ENCODE measurements at places on chromosomes 4 and X.
A peak's percentile ranks its signal among the peaks of the same experiment; 100 is the strongest.

DNA sequence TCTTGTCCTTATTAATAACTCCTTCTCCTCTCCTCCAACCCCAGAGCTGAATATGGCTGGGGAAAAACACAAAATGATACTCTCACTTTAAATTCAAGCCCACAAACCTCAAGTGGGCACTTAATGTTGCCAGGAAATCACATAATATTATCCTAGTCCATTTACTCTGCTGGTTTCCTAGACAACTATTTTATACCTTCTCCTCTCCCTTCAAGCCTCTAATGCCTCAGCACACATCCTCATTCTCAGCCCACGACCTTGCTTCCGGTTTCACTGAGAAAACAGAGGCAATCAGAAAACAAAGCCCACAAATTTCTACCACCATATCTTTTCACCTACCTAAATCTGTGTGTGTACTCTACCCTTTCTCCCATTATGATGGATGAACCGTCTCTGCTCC, 12.1 kb upstream of the CLCN5 start:
- peak; percentile 18 for DNase-seq

DNA sequence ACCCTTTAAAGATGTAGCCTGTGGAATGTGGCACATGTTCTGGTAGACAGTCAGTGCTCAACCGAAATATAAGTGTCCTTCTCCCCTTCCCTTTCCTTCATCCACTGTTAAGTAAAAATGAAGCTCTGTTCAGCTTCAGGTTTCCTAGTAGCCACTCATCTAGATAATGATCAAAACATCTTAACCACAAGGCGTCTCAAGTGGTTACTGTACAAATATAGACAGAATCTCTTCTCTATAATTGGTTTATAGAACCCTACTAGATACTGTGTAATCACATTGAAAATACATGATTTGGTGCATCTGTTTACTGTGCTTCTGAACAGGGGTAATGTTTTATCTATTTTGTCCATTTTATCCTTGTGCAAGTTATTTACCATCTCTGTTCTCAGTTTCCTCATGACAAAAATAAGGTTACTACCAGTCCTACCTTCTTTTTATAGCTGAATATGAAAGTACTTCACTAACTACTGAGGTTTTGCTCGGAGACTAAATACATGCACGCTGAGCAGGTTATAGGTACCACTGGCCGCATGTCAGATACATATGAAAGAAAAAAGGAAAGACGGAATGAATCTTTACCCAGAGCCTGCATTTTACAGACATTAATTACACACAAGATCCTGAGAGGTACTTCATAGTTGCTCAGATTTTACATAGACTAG, 20.3 kb upstream of the SLC25A4 start:
- no peak for DNase-seq

DNA sequence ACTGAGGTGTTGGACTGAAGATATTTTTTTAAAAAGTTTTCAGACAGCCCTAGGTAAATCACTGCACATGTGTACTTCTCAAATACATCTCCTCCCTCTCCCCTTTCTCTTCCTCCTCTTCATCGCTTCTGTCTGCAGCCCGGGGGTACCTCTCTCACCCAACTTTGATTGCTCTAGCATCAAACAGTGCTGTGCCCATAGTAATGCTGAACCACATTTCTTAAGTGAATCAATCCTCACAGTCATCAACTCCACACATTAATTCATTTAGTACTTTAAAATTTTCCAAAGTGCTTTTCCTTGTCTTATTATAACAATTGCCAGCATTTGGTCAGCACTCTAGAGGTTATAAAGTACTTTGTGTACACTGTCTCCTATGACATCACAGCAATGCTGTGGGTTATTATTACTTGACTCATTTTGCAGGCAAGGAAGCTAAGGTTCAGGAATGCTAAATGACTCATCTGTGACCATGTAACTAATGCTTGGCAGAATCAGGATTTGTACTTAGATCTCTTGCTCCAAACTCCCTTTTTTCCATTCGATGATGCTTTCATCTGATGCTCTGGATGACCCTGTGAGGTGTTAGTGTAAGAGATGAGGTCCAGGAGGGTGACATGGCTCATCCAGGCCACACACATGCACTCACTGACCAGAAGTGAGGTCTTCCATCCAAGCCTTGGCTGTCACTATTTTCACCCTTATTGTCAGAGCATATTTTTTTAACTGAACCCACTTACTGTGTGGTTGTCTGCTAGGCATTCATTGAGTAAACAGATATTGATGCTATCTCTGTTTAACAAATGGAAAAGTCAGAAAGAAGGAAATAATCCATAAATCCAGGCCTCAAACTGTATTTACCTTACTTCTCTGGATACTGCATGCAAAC, 58.8 kb downstream of the RHOH start:
- no peak for DNase-seq

DNA sequence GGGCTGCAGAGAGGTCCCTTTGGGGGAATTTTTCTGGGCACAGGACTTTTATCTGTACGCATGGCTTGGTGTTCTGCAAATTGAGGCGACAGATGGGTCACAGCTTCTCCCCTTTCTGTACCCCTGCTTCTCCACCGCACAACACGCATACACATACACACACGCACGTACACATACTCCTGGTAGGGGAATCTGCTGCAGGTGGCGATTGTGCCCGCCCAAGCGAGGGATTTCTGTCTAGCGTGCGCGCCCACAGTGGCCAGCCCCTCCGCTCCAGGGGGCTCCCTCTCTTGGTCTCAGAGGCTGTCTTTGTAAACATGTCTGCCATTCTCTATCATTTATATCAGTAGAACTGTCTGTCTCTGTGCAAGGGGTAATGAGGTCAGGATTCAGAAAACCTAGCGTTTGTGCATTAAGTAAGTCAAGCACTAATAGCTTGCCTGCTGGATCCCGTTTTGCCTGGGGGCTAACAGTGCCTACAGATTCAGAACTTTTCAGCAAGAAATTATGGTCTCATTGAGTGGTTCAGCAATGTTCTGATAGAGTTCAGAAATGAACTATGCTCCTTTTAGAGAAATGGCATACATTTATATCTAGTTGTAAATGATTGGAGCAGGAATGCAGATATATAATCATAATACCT, 2.2 kb downstream of the GRID2 start:
- no peak for DNase-seq

DNA sequence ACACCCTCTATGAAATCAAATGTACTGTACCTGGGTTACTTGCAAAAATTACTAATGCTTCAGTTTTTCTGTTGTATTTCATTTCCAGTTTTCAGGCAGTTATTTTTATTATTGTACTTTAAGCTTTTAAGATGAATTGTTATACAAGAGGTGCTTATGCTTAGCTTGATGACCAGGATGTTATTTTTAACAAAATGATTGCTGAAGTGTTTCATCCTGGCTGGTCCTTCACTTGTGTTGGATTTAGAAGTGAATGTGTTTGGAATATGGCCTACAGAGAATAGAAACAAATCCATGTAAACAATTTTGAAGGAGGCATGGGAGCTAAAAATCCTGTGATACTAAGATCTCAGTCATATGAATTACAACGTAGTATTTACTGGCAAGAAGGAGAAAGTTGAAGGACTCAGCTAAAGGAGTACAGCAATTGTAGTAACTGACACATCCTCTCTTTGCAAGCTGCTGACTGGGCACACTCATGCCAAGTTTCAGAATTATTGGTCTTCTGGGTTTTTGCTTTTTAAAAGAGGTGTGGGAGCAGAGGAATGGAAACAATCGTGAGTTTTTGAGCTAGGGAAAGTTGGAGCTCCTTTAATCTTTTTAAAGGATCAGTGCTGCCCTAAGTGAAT, 9.2 kb downstream of the UBE2A start:
- DNase-seq, result no peak

- no peak for DNase-seq
Measured at GRCh38 chr4:127604949-127605709, 27.6 kb upstream of the INTU start.

GRCh38 chrX:113743069-113743468, 840.8 kb upstream of the HTR2C start:
- DNase-seq, result no peak

GRCh38 chr4:123288309-123289025, 108.1 kb upstream of the SPRY1 start:
- no peak for DNase-seq

- no peak for DNase-seq
Measured at GRCh38 chrX:109966246-109966645, 36.7 kb upstream of the TMEM164 start.

DNA sequence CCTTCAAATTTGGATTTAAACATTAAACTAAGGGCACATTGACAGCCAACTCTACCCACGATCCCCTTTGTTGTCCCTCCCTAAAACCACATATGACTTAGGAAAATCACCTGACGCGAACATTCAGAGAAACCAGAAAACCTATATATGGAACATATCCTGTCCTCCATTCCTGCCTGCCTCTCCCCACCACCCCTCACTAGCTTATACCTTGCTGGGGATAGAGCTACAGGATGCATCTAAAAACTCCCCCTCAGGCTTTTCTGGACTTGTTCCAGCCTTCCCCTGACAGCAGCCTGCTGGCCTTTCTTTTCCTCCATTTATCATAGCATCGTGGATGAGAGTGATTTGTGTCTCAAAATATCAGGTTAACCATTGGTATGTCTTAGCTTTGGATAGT, 8.8 kb downstream of the STK26 start:
- no peak for DNase-seq

DNA sequence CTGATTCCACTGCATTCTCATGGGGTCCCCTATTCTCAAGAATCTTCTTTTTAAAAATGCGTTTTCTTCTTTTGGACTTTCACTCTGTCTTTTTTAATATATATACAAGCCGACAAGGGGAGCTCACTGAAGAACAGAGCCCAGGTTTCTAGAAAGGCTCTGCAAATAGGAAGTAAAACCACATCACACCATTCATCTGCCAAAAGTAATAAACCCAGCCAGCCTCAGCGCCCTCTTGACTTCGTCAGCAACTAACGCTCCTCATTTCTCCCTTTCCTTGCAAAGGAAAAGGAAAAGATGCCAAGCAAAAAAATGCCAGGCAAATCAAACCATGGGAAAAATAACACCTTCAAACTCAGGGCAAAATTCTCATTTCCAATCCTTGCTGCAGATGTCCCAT, 136.4 kb downstream of the HHIP start:
- no peak for DNase-seq

GRCh38 chr4:25867781-25868294, 5.0 kb upstream of the SEL1L3 start:
- no peak for DNase-seq

- DNase-seq, result no peak
Measured at GRCh38 chr4:73718375-73719373, 21.7 kb upstream of the CXCL8 start.

DNA sequence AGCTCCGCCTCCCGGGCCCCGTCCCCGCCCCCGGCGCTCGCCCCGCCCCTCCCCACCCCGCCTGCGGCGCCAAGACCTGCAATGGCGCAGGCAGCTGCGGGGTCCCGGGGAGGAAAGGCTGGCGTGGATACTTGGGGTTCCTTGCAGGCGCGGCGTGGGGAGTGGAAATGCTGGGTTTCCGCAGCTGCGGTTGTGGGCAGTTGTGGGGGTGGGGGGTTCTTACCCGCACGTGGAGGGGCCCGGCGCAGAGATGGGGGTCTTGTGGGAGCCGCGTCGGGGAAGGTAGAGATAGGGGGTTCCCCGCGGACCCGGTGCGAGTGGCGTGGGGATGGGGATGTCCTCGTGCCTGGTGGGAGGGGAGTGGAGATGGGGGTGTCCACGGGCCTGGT, 680 bp upstream of the ASMTL start:
- no peak for DNase-seq

DNA sequence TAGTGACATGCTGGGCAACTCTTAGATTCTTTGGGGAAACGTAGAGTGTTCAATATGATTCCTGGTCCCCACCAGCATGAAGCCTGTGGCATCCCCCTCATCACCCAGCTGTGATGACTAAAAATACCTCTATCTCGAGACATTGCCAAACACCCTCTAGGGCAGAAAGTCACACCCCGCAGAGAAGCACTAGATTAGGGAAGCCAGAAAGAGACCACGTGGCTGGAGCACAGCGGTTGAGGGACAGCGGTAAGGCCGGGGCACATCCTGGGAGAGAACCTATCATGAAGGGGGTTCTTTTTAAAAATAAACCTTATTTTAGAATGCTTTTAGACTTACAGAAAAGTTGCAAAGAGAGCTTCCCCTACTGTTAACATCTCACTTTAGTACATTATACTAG, 11.0 kb downstream of the FAT1 start:
- no peak for DNase-seq

- no peak for DNase-seq
Measured at GRCh38 chr4:86640469-86640868, 46.4 kb downstream of the PTPN13 start.

DNA sequence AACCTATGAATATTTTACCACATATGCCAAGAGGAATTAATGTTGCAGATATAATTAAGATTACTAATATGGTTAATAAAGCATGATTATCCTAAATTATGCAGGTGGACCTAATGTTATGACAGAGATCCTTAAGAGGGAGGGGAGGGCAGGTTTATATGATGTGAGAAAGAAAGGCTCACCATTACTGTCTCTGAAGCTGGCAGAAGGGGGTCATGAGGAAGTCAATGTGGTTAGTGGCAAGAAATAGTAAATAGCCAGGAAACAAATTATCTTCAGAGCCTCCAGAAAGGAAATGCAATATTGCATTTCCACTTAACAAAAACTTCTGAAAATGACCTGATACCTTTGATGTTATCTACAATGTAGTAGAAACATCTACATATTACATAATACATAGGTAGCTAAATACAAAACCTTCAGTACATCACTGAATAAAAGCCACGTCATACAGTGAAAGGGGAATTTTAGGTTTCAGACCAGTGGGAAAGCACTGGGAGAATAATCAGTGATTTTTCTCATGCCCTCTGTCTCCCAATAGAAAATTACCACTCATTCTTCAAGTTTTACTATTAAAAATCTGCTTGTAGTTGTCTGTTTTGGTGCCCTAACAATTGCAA, 609.2 kb downstream of the SPOCK3 start:
- no peak for DNase-seq

DNA sequence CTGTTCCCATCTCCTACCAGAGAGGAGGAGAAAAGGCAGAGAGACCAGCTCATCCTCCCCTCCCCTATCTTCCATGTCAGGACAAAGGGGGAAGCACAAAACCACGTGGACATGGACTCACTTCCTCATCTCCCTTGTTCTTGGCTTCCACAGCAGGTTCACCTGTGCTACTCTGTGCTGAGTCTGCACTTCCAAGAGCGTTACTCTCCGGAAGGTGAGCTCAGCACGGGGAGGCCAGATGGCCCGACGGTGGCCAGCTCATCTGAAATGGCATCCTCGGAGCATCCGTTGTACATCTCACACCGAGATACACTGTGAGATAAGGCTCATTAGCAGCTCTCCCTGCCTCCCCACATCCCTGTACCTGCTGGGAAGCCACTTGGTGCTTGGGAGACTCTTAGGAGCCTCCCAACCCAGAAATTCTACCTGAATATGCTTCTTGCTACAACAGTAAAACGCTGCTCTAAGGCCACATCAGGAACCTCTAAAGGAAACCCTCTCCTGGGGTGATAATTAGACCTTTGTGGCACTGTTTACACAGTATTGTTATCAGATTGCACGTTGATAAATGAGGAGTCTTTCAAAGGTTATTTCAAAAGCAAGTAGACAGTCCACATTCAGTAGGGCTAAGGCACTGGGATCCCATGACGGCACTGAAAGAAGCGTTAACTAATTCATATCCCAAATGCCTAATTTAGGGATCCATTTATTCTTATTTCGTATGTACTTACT, 19.4 kb downstream of the LGI2 start:
- DNase-seq, result no peak

- DNase-seq, result no peak
Measured at GRCh38 chrX:74892561-74892960, 32.7 kb downstream of the NEXMIF start.
